HFF-Myc (cell line): ENCODE measurements at places on chromosomes 3 and 15.

DNA sequence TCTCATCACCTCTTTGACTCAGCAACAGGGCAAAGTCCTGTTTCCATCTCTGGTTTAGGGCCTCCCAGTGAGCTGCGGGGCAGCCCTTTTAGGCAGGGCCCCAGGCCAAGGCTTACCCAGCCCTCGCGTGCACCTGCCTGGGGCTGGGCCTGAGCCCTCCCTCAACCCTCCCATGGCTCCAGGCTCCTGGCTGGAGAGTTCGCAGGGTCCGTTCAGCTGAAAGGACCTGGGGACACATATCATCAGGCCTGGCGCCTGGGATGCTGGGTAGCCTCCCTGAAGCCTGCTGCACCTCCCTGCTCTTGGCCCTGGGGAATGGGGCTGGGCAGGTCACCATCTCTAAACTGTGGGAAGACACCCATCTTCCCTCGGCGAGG lies 29.7 kb downstream of the HDAC11 start:
- no peak for DNase-seq

- DNase-seq = no peak
Measured at GRCh38 chr3:10473581-10474274, 31.7 kb downstream of the ATP2B2 start.

- DNase-seq = no peak
Measured at GRCh38 chr15:73981761-73982221, 10.3 kb downstream of the STOML1 start.

DNA sequence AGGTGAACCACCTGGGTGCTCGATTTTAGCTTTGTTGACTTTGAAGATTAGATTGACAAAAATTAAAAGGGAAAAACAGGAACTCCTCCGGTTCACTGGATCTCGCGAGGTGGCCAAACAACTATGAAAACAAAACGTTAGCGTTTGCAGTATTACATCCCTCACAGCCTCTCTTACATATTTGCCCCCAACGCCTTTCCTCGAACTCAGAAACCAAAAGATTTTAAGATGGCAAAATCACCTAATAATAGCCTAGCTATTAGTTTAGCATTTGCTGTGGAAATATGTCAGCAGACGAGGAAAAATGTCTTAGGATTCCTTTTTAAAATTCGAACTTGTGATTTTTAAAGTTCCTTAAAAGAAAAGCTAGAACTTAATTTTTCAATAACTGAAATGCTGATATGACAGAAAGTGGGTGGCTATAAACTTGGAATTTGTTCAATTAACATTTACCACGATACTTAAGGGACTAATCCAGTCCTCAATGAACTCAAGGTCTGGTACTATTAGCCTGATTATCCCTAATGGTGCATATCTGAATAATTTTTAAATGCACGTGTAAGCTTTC lies 491 bp upstream of the SENP7 start:
- no peak for DNase-seq

DNA sequence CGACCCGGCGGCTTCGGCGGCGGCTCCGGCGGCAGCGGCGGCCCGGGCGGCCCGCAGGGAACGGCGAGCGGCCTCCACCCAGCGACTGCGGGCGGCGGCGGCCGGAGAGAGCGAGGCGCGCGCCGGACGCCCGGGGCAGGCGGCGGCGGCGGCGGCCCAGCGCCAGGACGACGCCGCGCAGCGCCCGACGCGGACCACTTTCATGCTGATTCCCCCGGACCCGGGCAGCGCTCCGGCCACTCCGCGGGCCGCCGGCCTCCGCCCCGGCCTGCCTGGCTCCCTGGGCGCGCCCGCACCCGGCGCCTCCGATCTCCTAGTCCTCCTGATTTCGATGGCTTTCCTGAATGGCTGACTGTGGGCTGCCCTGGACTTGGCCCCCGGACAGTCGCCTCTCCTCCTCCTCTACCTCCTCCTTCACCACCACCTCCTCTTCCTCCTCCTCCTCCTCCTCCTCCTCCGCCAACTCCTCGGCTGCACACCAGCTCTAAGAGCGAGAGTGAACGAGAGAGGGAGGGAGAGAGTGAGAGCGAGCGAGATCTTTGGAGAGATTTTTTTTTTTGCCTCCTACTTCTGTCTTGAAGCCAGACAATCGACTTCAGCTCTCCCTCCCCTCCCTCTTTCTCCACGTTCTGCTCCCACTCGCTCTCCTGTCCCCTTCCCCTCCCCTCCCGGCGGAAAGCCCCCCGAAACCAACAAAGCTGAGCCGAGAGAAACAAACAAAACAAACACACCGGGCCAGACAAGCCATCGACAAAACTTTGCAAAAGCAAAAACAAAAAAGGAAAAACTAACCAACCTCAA lies 844 bp downstream of the NR2F2 start:
- DNase-seq = no peak

- no peak for DNase-seq
Measured at GRCh38 chr3:2862366-2862765, 247.8 kb downstream of the IL5RA start.

DNA sequence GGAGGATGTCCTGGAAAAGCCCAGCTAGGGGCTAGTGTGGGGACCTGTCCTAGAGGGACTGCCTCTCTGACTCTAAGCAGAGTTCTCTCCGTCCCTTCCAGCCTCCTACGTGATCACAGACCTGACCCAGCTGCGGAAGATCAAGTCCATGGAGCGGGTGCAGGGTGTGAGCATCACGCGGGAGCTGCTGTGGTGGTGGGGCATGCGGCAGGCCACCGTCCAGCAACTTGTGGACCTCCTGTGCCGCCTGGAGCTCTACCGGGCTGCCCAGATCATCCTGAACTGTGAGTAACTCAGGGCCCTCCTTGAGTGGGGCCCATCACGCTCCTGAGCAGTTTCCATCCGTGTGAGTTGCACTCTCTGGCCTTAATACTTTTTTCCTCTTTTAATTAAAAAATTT lies 13.0 kb downstream of the IRAK2 start:
- DNase-seq = no peak

GRCh38 chr3:25150199-25150598 lies 277.9 kb upstream of the RARB start:
- DNase-seq = no peak

DNA sequence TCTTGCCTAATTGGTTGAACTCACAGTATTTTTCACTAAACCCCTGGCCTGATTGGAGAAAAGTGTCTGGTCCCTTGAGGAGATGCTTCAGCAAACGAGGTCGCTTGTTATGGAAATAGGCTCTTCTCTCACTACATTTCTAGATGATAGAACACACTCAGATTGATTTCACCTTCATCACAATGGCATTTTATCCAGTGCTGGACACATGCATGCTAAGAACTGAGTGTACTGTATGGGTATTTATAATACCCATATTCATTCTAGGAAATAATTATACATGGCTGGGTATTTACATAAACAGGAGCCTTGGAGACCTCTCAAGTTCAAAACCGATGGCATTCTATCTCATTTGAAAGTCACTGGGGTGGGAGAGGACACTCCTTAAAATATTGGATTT lies 444.9 kb downstream of the LPP start:
- no peak for DNase-seq

- DNase-seq = no peak
Measured at GRCh38 chr3:42067326-42067725, 23.8 kb upstream of the TRAK1 start.

GRCh38 chr15:58146749-58147148 lies 8.6 kb downstream of the AQP9 start:
- DNase-seq = no peak
